ENCODE measurements at places on chromosomes 11 and 22.

DNA sequence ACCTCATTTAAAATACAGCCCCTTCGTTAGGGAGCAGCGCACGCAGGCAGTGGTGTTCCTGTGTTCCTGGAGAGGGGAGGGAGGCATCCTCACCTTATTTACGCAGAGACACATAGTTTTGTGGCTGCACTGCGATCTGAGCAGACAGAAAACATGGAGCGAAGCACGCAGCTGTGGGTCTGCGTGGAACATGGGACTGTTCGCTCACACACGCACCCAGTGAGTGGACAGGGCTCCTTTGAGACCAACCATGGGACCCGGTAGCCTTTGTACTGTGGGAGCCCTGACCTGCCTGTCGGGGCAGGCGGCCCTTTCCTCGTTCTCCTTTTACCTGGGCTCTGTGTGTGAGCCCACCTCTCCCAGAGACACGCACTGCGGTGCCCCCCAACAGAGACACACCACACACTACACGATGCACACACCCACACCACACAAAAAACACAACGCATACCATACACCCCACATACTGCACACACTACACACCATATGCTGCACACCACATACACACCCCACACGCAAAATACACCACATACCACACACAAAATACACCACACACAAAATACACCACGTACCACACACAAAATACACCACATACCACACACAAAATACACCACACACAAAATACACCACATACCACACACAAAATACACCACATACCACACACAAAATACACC is 1245.7 kb downstream of the BRD1 start:
- no peak for DNase-seq

- DNase-seq: no peak
Measured at GRCh38 chr22:42743501-42743991, 22.9 kb upstream of the A4GALT start.

DNA sequence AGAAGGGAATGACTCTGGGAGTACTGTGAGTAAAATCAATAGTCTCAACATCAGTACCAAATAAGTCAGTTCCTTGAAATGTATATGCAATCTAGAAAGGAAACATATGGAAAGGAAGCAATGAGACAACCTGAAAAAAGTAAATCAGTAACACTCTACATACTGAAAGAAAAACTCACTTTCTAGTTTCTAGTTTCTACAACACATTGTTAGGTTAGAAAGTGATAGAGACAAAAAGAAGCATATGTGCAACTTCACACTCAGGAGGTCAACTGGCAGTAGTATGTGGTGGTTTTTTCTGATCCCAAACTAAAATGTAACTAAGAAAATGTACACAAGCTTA is 156.5 kb upstream of the SOX6 start:
- no peak for DNase-seq

DNA sequence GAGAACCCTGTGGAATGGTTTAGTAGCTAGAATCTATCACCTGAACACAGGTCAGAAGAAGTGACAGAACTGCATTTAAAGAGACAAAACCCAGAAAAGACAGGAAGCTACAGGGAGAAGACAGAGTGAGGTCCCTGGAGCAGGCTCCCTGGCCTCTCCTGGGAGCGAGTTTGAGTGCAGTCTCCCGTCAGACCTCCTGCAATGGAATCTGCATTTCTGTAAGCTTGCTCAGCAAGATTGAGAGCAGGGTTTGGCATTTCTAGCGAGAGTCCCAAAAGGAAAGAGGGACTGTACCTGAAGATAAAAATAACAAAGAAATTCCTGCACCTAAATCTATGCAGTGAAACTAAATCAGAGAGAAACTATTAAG is 74.2 kb downstream of the MORC2 start:
- DNase-seq: no peak

GRCh38 chr11:36729825-36730224 is 131.8 kb upstream of the RAG2 start:
- DNase-seq: no peak

DNA sequence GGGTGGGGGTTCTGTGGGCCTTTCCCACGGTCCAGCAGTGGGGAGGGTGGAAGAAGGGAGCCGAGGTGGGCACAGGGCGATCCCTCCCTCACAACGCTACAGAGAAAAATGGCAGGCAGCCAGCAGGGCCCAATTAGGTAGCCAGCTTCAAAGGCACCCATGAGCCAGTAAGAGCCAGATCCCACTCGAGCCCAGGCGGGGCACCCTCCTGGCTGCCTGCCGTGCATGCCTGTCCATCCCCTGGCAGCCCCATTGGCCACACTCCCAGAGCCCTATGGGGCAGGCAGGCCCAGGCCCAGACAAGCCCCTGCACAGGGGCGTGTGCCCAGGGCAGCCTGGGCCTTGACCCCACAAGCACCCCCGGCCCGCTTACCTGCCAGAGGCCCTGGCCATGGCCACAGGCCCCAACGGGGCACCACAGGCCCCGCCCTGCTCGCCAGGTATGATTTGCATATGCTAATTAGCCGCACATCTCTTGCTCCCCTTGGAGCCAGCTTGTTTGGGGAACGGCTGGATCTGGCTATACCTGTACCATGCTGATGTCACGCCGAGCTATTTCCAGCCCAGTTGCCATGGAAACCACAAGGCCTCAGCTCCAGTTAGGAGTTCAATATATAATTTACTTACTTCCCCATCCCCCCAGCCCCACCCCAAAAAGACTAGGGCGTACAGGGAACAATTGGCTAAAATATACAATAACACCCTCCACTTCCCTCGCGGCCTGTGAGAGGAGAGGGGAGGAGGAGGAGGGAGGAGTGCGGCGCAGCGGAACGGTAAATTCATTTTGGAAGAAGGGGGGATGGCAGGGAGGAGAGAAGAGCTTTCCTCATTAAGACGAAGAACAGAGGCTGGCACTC is 47.5 kb upstream of the TCF20 start:
- DNase-seq: no peak

GRCh38 chr11:120894202-120894985 is 129.5 kb upstream of the TBCEL start:
- no peak for DNase-seq

GRCh38 chr11:115894176-115894575 is 390.0 kb upstream of the CADM1 start:
- no peak for DNase-seq

DNA sequence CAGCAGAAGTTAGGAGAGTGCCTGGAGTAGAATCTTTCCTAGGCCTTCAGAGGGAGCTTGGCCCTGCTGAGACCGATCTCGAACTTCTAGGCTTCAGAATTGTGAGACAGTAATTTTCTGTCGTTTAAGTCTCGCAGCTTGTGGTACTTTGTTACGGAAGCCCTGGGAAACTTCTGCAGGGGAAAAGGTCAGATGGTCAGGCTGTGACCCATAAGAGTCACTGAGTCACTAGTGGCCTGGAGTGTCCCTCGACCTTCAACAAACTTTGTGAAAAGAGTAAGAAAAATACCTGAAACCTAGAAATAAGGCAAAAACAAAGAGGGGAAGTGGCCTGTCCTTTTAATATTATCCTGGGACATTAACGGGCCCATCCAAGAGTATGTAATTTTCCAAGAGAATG is 34.6 kb downstream of the CSNK2A3 start:
- no peak for DNase-seq

- no peak for DNase-seq
Measured at GRCh38 chr11:131246156-131246555, 124.3 kb upstream of the NTM start.

- DNase-seq: no peak
Measured at GRCh38 chr22:24444729-24445466, 17.5 kb downstream of the ADORA2A start.

DNA sequence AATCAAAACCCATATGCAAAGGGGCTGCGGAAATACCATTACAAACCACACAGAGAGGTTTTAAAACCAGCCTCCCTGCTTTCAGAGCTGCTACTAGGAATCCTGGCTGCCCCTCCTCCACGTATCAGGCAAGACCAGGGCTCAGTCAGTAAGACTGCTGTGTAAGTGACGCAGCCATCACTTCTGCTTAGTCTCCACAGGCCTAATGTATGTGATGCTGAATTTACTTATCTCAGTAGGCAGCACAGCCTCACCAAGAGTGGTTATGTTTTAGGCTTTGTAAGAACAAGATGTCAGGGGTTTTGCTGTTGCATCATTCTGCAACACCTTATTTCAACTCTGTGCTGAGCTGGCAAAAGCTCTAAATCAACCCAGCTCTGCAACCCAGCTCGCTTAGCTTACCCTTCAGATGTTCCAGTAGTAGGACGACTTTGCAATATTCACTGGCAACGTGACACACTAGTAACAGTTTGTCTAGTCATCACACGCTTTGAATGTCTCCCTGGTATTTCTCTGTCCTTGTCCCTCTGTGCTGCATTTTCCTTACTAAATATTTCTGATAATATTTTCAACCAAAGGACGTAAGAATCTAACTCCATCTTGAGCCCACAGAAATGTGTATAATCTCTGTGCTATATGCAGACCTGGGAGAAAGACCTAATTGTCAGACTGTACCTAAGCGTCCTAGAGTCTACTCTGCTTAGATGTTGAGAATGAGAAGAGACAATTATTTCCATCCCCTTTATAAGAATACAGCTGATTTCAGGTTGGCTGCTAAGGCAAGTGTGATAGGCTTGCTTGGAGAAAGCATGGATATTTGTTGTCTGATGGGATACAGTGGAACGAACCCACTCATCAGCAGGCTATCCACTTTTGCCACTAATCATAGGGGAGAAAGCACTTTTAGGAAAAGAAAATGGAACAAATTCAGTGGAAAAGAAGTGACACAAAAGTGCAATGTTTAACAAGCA is 72.2 kb downstream of the LARGE2 start:
- no peak for DNase-seq

GRCh38 chr22:27809700-27810608 is 8.4 kb upstream of the MN1 start:
- DNase-seq: no peak

DNA sequence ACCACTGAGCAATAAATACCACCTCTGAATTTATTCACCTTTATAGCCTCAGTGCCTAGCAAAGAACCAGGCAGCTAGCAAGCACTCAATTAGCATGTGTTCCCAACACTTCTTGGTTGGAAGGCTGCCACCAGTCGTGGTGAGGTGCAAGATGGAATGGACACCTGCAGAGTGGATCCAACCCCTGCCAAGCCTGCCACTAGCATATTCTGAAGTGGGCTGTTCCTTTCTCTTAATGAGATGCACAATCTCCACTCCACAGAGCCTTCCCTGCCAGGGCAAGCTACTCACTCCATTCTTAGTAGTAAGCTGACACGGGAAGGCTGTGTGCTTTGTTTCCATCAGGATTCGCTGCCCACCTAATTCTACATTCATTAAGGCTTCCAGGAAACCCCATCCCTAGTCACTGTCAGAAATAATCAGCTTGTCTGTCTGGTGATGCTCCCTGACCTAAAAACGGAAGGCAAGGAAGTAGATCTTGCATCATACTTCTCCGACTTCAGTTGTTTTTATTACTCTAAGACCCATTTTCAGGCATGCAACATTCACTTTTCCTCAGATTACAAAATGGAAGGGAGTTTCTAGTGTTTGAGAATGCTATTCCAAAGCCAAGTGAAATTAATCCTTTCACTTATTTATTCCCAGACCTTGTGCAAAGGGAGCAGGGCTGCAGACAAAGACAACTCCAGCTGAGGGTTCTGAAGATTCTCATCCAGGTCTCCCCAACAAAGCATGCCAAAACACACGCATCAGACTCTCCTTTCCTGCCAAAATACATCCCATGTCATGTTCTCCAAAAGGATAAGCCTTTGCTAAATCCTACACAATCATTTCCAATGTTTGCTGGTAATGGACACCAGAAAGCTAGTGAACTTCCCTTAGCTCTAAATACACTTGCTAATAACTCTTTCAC is 128.0 kb downstream of the TENM4 start:
- no peak for DNase-seq

DNA sequence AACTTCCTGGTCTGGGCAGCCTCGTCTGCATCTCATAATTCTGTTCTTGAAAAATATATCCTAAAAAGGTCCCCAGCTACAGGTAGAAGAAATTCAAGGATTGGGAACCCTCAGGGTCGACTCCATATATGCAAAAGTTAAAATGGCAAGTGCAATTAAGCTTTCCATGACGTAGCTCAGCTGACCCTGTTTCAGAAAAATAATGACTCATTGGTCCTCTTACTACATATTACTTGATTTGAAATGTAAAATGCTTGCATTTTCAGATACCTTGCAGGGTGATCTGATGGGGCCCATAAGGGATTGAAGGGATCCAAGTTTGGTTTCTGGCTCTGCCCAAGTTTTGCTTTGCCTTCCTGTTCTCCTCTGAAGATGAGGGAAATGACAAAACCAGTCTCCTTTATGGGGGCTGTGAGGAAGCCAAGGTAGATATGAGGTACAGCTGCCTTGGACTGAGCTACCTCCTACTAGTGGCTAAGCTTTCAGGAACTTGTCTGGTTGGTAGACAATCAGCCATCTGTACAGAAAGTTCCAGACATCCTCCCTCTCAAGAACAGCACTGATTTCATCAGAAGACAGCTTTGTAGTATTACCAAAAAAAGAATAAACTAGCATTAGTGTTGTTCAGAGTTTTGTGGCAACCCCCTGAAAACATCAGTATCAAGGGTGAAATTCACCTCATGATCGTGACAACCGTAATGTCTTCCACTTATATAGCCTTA is 177.3 kb downstream of the DBX1 start:
- no peak for DNase-seq

- no peak for DNase-seq
Measured at GRCh38 chr22:48605856-48606481, 1221.7 kb downstream of the BRD1 start.

GRCh38 chr11:14148653-14149273 is 186.2 kb downstream of the SPON1 start:
- DNase-seq: no peak

- no peak for DNase-seq
Measured at GRCh38 chr22:23720855-23721254, 30.0 kb downstream of the RGL4 start.

DNA sequence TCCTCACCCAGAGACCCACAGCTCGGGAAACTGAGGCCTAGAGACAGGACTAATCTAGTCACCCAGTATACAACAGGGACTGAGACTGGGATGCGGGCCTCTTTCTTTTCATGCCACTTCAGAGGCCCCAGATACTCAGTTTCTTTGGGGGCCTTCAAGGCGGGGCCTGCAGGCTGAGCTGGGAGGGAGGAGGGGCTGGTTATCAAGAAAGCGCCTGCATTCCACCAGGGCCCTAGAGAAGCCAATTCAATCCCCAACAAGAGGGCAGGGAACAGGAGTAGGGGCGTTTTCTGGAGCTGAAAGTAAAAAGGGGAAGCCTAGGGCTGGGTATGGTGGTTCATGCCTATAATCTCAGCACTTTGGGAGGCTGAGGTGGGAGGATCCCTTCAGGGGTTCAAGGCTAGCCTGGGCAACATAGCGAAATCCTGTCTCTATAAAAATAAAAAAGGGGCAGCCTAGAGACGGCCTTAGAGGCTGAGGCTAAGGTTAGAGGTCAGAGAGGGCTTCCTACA is 1.6 kb downstream of the ATG2A start:
- no peak for DNase-seq

DNA sequence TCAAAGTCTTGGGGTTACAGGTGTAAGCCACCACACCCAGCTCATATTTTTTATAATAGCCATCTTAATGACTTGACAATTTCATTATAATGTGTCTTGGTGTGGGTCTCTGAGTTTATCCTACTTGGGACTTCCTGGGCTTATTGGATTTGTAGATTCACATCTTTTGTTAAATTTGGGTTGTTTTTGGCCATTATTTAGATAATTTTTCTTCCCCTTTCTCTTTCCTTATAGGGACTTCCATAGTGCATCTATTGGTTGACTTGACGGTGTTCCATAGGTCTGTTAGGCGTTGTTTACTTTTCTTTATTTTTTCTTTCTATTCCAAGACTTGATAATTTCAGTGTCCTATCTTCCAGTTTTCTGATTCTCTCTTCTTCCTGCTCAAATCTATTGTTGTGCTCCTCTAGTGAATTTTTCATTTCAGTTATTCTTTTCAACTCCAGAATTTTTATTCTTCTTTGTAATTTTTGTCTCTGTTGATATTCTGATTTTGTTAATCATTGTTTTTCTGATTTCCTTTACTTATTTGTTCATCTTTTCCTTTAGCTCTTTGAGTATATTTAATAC is 45.6 kb downstream of the RRM1 start:
- no peak for DNase-seq

Measured in activated naive CD4-positive, alpha-beta T cell (primary cell).